Gastrocnemius medialis (tissue), 4 donors: ENCODE measurements at places on chromosomes 13 and 19. TPM values are rescaled to one million over a fixed set of nuclear protein-coding genes. Genes with fewer than 3 reads are reported as not detected.

DNA sequence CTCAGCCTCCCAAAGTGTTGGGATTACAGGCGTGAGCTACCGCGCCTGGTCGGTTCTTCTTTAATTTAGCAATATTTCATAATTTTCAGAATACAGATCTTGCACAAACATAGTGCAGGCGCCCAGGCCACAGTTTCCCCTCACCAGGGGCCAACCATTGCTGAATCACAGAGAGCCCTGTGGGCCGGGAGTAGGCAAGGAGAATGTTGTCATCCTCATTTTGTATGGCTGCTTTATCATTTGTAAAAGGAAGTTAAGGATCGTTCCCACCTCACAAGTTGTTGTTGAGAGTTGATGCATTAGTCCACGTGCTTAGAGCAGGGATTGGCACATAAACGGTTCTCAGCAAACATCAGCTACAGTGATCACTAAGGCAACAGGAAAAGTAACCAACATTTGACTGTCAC, 30.2 kb downstream of the MEIS3 start:
- DNase-seq, result no peak

C19orf18 gene
- not detected for total RNA-seq

DNA sequence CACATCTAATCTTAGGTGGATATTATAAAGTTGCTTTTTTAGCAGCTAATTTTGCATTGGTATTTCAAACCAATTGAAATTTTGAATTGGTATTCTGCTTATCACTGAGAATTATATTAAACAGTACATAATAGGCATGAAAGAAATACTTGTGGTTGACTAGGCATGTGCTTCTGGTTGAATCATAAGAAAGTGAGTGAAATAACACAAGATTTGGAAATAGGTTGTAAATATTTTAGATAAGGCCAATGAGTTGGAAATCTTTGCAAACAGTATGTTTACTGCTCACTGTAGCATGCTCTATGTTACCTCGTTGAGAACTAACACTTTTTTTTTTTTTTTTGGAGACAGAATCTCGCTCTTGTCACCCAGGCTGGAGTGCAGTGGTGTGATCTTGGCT, 66.8 kb upstream of the RFC3 start:
- no peak for DNase-seq

DNA sequence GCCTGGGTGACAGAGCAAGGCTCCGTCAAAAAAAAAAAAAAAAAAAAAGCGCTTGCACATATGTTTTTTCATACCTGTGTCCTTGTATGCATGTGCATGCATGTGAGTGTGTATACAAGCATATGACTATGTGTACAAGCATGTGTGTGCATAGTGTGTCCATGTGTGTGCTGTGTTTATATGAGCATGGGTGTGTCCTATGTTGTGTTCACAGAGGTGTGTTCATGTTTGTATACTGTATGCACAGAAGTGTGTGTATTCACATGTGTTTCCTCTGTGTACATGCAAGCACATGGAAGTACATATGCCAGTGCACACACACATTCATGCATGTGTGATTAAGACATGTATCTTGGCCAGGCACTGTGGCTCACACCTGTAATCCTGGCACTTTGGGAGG, 17.1 kb downstream of the MYO9B start:
- no peak for DNase-seq

DNA sequence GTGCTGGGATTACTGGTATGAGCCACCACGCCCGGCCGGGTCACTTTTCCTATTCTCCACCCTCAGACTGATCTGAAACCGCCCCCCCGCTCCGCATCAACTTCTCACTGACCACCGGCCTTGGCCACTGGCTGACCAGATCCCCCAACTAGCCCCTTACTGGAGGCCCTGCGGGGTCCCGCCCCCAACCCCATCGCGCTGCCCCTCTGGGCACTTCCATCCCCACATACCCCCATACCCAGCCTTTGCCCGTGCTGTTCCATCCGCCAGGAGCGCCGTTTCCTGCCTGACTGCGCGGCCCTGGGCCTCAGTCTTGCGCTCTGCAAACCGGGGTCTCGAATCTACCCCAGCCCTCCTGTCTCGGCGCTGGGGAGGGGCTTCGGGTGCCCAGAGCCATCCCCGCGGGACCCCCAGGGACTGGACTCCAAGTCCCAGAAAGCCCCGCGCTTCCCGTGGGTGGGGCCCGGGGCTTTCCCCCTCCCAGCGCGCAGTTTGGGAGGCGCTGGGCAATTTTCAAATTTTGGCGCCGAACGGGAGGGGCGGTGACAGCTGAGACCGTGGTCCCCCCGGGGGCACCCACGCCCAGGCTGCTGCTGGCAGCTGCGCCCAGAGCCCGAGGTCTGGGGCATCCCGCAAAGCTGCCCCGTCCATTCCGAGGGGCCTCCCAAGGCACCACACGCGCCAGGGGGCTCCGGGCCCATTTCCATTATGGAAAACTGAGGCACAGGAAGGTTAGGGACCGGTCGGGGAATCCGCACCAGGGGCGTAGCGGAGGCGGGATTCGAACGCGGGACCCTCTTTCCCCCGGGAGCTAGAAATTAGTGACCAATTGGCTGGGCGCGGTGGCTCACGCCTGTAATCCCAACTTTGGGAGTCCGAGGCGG, 5.2 kb upstream of the LMNB2 start:
- DNase-seq, result no peak
